ENCODE measurements at places on chromosomes 7 and 10. TPM values are rescaled to one million over a fixed set of nuclear protein-coding genes. Genes with fewer than 3 reads are reported as not detected.

The HMX2 gene
- total RNA-seq: 0.05 TPM

DNA sequence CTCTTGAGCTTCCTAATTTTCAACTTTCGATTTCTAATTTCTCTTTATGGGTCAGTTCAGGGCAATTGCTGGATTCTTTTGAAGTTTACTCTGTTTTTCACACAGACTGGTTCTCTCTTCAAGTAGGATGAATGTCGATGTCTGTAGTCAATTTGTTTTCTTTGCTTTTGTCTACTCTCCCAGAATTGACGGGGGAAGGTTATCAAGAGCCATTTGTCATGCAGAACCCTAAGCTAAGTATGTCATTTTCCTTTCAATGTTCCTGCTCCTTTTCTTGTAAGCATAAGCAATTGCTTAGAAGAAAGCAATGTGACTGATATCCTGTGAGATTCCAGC lies 53.7 kb downstream of the SLC39A12 start:
- no peak for DNase-seq

- no peak for DNase-seq
These were observed 19.3 kb upstream of the FRMD4A start for GRCh38 chr10:14350006-14350405.

The HHEX gene
- 3.0 TPM for total RNA-seq

The GPR158 gene
- under 0.01 TPM for total RNA-seq

The HELLS gene
- 46.0 TPM for total RNA-seq

The PURB gene
- 8.0 TPM for total RNA-seq

- no peak for DNase-seq
These were observed 98.7 kb downstream of the CTBP2 start for GRCh38 chr10:125061557-125062226.

DNA sequence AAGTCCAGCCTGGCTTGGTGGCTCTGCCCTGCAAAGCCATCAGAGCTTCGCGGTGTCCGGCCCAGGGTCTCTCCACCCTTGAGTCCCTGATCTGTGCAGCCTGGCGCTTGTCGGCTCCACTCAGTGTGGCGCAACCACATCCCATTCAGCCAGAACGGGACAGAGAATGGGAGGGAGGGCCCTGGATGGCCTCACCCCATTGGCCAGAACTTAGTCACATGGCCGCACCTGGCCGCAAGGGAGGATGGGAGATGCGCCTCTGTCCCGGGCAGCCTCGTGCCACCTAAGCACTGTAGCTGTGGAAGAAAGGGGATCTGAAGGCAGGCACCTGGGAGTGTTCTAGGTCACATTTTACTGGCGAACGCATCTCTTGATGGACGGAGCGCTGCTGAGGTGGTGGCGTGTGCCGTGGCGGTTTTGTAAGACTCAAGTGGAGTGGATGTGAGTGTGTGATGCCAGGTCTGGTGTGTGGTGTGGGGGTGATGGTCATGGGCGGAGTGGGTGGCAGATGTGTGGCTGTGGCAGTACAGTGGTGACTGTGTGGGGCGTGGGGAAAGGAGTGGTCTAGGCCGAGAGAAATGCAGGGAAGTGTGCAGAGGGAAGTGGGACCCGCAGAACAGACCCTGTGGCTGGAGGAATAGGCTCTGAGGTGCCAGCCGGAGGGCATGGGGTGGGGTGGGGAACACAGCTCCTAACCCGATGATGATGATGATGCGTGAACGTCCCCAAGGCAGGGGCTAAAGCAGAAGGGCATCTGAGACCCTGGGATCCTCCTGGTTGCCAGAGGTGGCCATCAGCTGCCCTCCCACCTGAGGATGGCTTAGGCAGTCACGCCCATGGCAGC lies 19.0 kb downstream of the CLEC2L start:
- DNase-seq: no peak

The TLX1 gene
- 0.05 TPM for total RNA-seq

The ZNF425 gene
- total RNA-seq: 2.2 TPM

Measured in thymus (tissue), 14 donors.